Stimulated activated CD8-positive, alpha-beta memory T cell treated with anti-CD3 and anti-CD28 coated beads, Interleukin-4, amount 100 ng/mL, for 1 hour (primary cell): ENCODE measurements at places on chromosomes 7 and 10.

DNA sequence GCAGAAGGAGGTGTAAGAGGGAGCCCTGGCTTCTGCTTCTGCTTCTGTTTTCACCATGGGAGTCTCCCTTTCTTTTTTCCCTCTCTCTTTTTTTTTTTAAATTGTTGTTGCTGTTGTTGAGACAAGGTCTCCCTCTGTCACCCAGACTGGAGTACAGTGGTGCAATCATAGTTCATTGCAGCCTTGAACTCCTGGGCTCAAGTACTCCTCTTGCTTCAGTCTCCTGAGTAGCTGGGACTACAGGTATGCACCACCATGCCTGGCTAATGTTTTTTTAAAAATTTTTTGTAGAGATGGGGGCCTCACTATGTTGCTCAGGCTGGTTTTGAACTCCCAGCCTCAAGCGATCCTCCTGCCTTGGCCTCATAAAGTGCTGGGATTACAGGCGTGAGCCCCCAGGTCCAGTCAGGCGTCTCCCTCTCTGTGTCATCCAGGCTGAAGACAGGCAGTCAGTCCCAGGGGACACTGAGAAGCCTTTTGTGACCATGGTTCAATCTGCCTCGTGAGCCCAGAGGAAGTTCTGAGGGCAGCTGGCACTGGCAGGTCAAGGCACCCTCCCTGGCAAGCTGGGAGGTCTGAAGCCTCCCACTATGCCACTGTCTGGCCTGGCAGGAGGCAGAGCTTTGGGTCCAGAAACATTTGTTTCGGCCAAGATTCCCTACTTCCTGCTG is 33.6 kb upstream of the NPFFR1 start:
- no peak for DNase-seq

DNA sequence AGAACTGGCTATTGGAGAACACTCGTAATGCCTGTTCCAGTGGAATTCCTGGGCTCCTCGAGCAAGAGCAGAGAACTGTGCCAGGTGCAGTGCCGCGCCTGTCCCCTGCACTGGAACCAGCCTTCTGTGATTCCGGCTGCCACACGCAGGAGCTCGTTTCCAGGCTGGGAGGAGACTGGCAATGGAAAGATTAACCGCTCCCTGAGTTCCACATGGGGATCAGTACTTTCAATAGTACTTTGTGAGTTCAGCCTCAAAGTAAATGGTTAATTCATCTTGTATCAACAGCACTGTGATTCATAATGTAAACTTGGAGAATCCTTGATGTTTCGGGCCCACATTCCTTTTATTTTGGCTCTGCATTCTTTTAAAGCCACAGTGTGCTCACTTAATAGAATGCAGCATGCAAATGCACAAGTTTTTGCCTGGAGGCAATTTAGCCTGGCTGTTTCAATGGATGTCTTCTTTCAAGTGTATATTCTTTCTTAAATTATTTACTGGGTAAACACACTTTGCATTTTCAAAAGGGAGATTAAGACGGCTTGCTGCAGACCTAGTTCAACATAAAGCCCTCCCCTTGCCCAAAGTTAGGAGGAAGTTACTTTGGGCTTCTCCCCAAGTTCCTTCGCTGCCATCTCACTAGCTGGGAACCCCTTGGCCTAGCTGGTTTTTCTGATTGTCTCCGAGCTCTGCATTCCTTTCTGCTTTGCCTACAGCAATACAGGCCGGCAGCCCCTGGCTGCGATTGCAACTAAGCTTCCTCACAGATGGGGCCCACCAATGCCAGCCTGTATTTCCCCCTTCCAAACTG is 138.1 kb upstream of the TCF7L2 start:
- no peak for DNase-seq

- no peak for DNase-seq
Measured at GRCh38 chr7:73342645-73343044, 14.7 kb downstream of the FKBP6 start.

GRCh38 chr7:119724041-119724792 is 548.8 kb upstream of the KCND2 start:
- DNase-seq: no peak

- DNase-seq: no peak
Measured at GRCh38 chr7:55957190-55957589, 5.5 kb downstream of the MRPS17 start.

GRCh38 chr7:143902332-143902899 is 440 bp upstream of the TCAF1 start:
- DNase-seq: no peak

DNA sequence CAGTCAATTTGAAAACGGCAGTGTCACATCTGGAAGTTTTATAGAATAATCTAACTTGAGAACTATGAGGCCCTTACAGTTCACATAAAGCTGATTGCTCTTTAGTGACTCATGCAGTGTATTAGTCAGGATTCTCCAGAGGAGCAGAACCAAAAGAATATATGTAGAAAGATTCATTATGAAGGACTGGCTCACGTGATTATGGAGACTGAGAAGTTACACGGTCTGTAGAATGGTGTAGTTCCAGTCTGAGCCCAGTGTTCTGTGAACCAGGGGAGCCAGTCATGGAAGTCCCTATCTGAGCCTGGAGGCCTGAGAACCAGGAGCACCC is 21.5 kb downstream of the RBM33 start:
- DNase-seq: no peak

GRCh38 chr10:27660711-27661110 is 84.9 kb downstream of the MKX start:
- no peak for DNase-seq

DNA sequence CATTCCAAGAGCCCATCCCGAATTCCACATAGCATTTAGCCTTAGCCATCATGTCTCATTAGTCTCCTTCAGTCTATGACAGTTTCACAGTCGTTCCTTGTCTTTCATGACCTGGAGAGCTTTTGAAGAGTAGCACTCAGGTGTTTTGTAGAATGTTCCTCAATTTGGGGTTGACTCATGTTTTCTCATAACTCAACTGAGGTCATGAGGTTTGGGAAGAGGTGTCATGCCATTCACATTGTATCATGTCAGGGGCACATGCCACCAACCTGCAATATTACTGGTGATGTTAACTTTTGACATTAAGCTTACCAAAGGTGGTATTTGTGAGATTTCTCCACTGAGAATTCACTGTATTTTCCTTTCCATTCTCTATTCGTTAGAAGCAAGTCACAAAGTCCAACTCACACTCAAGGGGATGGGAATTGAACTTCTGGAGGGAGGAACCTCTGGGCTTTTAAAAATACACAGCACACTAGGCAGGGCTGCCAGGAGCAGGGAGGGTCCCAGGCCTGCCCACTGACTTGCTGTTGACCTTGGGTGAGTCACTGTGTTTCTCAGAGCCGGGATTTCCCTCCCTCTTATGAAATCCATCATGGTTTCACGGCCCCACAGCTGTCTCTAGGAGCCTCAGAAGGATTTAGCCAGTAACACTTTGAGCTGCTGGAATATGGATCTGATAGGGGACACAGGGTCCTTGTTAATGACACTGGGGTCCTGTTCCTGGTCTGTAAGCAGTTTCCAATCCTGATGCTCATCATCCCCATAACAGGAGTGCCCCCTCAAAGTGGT is 74.4 kb upstream of the TCF7L2 start:
- no peak for DNase-seq

DNA sequence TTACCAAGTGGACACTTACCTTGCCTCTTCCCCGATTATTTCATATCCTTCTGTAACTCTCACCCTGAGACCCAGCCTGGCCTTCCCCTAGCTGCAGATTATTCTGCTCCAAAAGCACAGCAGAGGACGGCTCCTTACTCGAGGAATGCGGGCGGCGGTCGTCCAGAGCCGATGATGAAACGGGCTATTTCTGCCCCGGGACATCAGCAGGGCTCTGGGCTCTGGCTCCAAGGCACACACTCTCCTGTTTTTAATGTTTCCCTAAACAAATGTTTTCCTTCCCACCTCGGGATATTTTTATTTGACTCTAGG is 343 bp upstream of the C10orf71 start:
- DNase-seq: no peak

GRCh38 chr10:44899450-44900080 is 11.6 kb upstream of the TMEM72 start:
- no peak for DNase-seq

DNA sequence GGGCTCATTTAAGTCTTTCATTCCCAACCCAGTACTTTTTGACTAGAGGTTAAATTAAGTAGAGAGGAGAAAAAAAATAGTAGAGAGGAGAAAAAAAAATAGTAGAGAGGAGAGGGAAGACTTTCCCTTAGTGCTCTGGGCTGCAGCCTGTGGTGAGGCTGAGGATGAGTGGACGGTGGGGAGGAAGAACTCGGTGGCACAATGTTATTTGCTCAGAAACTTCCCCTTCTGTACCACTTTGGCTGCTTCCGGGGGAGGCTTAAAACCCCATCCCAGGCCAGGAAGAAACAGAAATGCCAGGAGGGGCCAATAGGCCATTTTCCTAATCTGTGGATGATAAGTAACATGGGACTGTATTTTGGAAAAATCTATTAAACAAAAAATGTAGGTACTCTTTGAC is 14.6 kb upstream of the MLXIPL start:
- no peak for DNase-seq

DNA sequence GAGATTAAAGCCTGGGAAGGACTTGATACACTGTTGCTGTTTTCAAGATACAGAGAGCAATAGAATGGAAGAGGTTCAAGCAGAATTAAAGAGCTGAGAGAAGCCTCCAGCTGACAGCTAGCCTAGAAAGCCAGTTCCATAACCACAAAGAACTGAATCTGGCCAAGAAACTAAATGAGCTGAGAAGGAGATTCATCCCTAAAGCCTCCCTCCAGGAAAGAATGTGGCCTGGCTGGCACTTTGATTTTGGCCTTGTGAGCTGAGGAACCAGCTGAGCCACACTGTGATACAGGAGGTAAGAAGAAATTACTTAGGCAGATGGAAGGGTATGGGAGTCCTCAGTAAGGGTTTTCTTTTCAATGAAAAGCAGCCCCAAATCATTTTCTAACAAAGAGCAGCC is 324.1 kb downstream of the PHF14 start:
- DNase-seq: no peak

- DNase-seq: no peak
Measured at GRCh38 chr7:157874208-157874816, 537.5 kb downstream of the DNAJB6 start.

DNA sequence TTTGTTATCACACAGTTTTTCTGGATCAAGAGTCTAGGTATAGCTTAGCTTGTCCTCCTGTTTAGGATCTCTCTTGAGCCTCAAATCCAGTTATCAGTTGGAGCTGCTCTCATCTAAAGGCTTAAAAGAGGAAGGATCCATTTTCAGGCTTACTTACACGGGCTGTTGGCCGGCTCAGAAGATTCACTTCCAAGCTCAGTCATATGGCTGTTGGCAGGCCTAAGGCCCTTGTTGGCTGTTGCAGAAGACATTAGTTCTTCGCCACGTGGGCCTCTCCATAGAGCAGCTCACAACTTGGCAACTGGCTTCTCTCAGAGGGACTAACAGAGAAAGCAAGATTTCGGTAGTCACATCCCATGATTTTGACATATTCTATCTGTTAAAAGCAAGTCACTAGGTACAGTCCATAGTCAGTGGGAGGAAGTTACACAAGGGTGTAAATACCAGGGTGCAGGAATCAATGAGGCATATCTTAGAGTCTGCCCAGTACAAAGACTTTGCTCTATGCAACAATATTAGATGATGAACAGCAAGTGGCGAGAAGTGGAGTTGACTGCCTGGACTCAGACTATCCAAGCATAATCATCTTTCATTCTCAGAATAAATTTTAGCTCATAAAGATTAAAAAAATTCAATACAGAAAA is 280.1 kb upstream of the MBL2 start:
- no peak for DNase-seq

GRCh38 chr10:112826018-112826697 is 123.9 kb upstream of the TCF7L2 start:
- no peak for DNase-seq

- DNase-seq: no peak
Measured at GRCh38 chr10:78907551-78908211, 161.1 kb upstream of the ZMIZ1 start.

- DNase-seq: no peak
Measured at GRCh38 chr10:13949844-13950542, 363.2 kb downstream of the PRPF18 start.

DNA sequence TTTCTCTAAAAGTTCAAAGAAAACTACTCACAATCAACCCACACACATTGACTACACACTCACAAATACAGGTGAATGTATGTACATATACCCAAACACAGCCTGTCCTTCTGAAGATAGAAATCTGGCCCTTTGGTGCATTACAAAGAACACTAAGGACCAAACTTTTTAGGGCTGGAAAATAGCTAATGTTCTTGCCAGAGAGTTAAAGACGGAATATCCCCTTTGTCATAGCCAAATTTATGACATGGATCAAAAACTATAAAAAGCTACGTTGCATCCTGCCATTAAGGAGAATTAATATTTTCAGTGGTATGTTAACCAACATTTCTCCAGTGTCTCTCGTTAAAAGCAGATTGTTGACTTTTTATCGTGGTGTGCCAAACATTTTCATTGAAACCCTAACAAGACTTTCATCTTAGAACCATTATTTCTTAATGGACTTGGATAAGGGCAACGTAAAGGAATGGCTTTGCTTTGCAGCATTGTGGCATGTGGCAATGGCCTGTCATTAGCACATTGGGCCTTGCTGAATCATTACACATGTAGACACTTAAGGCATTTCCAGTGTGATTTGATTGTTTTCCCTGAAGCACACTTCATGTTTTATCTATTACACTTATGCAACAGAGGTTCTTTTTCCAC is 150.9 kb upstream of the MEOX2 start:
- DNase-seq: no peak

DNA sequence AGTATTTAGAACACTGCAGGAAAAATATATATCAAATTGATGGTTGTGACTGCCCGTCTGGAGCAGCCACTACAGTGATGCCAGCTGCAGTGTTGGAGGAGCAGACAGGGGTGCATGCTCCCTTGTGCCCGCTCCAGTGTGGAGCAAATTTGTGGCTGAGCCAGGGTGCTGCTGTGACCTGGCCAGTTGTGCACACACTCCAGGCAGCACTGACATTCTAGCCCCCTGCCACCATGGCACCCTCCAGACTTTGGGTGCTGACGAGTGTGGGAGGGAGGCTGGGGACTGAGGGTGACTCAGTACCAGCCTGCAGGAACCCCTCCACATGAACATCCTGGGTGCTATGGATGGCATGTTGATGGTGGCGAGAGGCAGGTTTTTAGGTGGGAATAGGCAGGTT is 160.0 kb upstream of the PCDH15 start:
- DNase-seq: no peak

- DNase-seq: no peak
Measured at GRCh38 chr10:87740254-87740655, 77.8 kb downstream of the ATAD1 start.

GRCh38 chr7:13265271-13265670 is 577.8 kb downstream of the ARL4A start:
- no peak for DNase-seq

DNA sequence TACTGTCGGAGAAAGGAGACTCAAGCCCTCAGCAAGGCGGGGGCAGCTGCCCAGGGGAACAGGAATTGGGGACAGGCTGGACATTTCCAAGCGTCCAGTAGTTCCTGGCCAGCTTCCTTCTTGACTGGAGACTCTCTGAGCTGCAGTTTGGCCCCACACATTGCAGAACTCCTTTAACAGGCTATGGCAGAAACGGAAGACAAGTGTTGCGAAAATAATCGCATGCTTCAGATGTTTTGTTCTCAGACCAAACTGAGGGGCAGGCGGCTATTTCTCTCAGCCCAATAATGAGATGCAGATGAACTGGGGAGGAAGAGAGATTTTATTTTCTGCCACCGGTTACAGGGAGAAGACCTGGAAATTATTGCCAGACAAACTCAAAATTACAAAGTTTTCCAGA is 88.0 kb upstream of the PFKP start:
- no peak for DNase-seq

- DNase-seq: no peak
Measured at GRCh38 chr7:2524808-2525657, 5.5 kb downstream of the LFNG start.
